ENCODE measurements at places on chromosomes 2 and 18.

DNA sequence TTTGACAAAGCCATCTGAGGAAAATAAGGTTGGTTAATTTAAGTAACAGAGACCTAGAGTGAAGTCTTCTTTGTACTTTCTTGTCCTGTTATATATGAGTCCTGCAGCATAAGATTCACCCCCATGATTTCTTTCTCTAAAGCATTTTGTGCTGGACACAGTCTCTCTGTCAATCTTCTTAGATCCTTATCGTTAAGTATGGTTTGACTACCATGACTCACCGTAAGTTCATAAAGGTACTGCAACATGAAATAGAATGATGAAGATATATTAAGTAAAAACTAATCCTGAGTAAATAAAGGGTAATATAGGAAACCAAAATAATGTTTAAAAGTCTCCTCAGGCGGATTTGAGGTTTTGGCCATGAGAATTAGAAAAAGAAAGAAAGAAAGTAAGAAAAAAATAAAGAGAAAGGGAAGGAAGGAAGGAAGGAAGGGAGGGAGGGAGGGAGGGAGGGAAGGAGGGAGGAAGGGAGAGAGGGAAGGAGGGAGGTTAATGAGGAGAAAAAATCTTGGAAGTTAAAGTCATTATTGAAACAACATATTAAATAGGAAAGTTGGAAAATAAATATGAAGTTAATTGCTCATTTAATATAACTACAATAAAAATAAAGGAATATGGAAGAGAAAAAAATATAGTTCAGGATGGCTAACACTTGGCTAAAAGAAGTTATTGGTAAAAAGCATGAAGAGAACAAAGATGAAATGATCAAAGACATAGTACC lies 980.3 kb upstream of the CDH2 start:
- DNase-seq = no peak

GRCh38 chr2:239932881-239933735 lies 92.0 kb downstream of the NDUFA10 start:
- DNase-seq = no peak

GRCh38 chr18:69705987-69706386 lies 241.7 kb downstream of the CD226 start:
- DNase-seq = no peak

DNA sequence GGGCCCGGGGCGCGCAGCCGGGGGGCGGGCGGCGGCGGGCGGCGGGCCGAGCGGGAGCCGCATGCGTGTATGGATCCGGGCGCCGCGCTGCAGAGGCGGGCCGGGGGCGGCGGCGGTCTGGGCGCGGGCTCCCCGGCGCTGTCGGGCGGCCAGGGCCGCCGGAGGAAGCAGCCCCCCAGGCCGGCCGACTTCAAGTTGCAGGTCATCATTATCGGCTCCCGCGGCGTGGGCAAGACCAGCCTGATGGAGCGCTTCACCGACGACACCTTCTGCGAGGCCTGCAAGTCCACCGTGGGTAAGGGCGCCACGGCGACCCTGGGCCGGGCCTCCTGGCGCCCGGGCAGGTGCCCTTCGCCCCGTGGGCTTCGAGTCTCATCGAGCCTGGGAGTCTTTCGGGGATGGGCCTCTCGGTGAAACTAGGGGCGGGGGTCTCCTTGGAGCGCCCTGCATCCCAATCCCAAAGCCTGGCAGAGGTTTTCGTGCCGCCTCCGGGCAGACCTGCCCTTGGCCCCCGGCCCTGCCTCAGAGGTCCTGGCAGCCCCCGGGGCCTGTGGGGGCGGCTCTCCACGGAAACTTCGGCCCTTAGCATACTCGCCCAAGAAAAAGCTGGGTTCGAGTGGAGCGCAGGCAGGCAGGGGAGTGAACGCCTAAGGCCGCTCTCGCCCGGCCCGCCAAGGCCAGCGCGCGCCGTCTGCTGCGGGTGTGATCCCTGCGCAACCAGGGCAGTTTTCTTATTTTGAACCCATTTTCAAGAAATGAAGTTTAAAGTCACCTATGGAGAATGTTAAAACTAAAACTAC lies 622 bp downstream of the RAB12 start:
- no peak for DNase-seq

DNA sequence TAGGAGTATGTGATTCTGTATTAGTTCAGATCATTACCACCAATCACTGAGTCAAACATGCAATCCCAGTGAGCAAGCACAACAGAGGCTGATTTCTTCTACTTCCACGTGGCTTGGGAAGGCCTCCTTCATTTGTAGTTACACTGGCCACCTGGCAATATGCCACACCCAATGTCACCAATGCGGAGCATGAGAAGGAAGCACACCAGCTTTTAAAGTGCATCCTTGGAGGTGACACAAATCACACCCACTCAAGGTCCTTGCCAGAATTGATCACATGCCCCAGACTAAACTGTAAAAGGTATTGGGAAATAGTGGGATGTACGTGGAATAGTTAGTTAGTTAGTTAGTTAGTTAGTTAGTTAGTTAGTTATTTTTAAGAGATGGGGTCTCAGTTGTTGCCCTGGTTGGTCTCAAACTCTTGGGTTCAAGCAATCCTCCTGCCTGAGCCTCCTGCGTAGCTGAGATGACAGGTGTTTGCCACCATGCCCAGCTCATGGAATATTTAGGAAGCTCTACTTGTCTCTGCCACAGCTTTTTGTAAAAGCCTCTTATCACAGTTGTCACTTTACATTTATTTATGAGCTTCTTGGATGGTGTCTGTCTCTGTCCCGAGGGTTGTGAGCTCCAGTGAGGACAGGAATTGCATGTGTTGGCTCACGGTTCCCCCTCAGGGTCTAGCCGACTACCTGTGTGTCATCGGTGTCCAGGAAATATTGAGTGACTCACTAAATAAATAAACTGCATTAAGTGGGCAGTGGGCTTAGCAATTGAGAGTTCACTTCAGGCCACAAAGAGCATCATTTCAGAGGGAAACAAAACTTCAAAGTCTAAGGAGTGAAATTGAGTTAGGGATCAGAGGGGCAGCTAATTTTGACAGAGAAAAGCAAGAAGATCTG lies 28.1 kb upstream of the CAB39 start:
- DNase-seq = no peak

DNA sequence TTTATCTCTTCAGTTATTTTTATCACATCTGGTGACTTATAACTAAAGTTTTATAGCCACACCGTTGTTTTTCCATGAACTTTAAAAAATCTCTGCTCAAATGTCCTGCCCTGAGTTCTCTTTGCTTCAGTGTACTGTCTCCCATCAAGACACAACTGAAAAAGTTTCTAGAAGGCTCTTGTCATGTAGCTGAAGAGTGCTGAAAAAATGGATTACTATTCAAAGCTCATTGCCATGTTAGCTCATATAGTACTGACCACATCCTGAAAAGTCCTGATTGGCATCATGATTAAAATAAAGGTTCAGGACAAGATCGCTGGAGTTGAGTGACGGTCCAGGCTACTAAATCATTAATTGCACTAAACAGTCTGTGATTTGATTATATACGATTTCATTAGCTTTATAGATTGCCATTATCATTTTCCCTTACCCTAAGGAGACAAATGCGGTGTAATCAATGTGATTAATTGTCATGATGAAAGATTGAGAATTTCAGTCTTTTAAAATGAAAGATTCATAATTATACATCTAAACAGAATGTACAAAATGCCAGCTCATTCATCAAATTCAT lies 62.2 kb downstream of the MFSD6 start:
- DNase-seq = no peak

DNA sequence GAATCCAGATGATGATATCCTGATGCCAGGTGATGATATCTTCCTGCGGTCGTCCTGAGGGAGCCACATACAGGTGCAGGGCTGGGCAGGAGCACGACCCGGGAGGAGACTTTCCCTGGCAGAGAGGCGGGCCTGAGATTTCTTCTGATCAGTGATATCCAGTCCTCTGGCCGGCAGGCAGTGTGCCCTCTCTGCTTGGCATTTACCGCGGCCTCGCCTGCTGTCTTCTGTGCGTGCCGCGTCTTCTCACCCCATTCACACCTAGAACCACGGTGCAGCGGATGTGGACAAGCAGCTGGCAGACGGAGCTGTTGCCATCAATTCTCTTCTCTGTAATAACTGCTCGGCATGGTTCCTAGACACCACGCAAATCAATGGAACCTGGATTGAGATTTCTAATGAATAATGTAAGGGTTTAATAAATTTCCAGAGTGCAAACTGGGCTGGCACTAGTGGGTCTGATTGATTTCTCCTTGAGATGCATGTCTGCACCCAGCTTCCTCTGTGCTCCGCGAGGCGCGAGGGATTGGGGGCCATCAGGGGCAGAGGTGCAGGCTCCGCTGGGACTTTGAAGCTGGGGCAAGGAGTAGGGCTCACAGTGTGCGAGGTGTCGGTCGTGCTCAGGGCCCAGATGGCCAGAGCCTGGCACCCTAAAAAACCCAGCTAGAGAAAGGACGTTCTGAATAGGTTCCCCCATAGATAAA lies 208.9 kb upstream of the HDAC4 start:
- DNase-seq = no peak

- no peak for DNase-seq
Measured at GRCh38 chr2:118826093-118826492, 21.4 kb downstream of the EN1 start.

DNA sequence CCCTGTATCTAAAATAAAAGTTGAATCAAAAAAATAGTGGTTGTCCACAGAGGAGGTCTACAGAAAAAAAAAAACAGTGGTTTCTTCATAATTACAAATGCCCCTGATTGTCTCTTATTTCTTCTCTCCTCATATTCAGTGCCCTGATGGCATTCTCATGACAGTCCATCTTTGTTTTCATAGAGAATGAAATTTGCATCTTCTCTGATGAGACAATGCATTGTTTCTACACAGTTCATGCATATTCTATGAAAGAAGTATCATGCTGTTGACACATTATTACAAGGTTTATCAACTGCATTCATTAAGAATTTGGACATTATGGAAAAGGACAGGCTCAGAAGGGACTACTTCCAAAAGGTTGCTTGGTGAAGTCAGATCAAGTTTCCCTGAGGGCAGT lies 59.5 kb downstream of the LHCGR start:
- DNase-seq = no peak

- DNase-seq = peak; percentile 39
Measured at GRCh38 chr2:15159751-15160177, 401.4 kb downstream of the NBAS start.

DNA sequence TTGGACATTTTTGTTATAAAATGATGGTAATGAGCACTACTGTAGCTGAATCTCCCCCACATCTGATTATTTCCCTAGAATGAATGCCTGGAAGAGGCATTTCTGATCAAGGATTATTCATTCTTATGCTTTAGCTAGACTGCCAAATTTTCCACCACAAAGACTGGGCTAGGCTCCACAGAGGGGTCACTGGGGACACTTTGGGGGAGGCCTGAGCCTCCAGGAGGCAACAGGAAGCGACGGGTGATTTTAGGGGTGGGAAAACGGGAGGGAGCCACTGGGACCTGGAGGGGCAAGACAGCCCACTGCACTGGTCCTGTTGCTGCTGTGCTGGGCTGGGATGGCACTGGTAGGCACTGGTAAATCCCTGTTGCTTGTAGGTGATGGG lies 2.4 kb upstream of the ASB1 start:
- DNase-seq = no peak

DNA sequence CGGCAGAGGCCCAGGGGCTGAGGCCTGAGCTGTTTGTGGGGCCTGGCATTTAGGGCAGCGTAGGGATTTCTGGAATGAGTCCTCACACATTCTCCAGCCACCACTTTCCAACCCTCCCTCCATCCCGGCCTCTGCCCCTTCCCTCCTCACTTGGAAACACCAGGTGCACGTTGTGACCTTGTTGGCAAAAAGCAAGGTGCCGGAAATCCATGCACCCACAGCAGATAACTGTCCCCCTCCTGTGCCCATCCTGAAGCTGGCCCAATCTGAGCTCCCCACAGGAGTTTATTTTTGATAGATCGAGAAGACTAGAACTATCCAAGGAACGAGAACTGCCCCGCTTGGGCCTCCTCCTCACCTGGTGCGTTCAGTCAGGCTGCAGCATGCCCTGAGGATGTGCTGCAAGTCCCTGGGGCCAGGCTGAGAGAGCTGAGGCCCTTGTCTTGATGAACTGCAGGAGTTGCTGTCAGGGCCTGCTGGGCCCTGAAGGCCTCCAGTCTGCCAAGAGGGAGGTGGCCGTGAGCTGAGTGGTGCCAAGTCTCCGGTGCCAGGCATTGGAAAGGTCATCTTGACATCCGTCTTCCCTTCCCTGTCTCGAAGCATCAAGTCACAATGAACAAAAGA lies 55.8 kb downstream of the CTIF start:
- no peak for DNase-seq

- DNase-seq = no peak
Measured at GRCh38 chr2:148853458-148853857, 21.6 kb upstream of the KIF5C start.

DNA sequence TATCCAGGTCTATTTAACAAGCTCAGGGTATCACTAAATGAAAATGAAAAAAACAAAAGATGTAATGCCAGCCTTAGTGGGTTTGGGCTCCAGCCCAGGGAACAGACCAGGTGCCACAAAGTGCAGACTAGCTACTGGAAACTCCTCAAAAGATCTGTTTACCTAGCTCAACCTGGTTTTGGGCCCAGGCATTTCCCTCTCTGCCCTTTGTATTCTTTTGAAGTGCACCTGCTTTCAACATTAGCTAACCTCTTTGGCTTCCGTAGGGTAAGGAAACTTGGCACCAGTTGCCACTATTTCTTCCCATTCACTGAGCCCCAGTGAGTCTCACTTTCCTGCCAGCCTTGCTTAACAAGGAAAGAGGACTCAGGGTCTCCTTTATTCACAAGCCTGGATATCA lies 123.6 kb upstream of the CDCA7 start:
- peak; percentile 70 for DNase-seq

DNA sequence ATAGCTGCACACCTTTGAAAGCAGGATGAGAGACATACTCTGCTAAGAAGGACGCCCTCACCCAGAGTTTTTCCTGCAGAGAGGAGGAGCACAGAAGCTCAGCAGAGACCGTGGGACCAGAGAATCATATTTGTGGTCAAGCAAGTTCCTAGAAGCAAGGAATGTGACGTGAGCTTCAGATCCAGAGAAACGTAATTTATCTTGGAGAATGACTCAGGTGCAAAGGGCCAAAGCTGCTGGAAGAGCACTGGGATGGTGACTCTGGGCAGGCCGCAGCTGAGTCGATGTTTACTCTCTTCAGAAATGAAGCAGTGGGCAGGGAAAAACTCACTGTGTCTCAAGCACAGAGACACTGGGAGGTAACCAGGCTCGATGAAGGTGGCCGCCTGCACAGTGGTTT lies 50.1 kb upstream of the IGFBP2 start:
- DNase-seq = no peak

- DNase-seq = peak; percentile 18
Measured at GRCh38 chr18:23114171-23114881, 21.0 kb upstream of the CABLES1 start.

GRCh38 chr2:96870626-96871255 lies 861 bp upstream of the SEMA4C start:
- DNase-seq = peak; percentile 58

- DNase-seq = no peak
Measured at GRCh38 chr2:226048611-226049010, 649.1 kb downstream of the NYAP2 start.

DNA sequence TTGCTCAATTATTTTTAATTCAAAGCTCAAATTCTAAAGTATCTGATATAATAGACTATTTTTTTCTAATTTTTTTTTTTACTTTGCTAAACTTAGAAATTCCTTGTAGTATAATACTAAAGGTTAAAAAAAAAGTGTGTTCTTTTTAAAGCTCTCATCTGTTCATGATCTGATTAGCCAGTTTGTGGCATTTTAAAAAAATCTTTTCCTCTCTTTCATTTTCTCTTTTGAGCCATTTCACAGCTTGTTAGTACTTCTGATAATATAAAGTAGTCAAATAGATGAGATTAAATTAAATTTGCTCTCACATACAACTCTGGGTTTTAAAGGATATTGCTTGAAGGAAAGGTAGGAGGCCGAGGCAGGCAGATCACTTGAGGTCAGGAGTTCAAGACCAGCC lies 40.7 kb upstream of the NEMP2 start:
- no peak for DNase-seq

GRCh38 chr2:91477731-91478672 lies 2786.5 kb downstream of the RPIA start:
- DNase-seq = no peak

Data from COR-L47 (cell line).